ENCODE measurements at places on chromosomes 2 and 18. TPM values are rescaled to one million over a fixed set of nuclear protein-coding genes. Genes with fewer than 3 reads are reported as not detected.

The CCDC150 gene
- 3.4 TPM for total RNA-seq

DNA sequence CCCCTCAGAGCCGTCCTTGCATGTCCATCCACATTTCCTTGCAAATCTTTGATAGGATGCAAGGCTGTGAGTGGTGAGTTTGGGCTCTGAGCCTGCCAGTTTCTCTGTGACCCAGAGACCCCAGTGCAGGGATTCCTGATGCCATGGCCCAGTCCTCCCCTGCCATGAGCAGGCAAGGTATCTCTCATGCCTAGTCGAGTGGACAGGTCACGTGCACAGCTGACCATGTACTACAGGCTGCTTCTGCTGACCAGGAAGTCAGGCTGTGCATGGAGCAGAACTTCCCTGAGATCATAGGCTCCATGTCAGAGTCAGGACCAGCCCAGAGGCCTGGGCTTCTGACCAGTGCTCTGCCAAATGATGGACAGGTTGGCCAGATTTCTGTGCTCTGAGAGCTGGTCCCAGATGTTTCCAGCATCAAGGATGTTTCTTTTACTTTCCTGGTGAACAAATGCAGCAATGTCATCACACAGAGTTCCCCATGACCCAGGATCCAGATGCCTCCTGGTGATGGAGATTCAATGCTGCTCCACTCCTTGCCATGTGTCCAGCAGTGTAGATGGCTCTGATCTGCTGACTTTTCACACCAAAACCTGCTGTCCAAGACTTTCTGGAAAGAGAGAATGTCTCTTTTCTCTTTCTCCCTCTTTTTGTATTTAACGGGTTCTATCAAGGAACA lies 321.6 kb upstream of the HS6ST1 start:
- no peaks in the 10 kb centered on the region for H3K27me3 ChIP-seq
- no peaks in the 10 kb centered on the region for H3K36me3 ChIP-seq
- no peak overlapping the region for H3K4me3 ChIP-seq
- no peaks in the 10 kb centered on the region for H3K4me1 ChIP-seq

The SCTR gene
- not detected for total RNA-seq

The ITGA4 gene
- 2.1 TPM for total RNA-seq

DNA sequence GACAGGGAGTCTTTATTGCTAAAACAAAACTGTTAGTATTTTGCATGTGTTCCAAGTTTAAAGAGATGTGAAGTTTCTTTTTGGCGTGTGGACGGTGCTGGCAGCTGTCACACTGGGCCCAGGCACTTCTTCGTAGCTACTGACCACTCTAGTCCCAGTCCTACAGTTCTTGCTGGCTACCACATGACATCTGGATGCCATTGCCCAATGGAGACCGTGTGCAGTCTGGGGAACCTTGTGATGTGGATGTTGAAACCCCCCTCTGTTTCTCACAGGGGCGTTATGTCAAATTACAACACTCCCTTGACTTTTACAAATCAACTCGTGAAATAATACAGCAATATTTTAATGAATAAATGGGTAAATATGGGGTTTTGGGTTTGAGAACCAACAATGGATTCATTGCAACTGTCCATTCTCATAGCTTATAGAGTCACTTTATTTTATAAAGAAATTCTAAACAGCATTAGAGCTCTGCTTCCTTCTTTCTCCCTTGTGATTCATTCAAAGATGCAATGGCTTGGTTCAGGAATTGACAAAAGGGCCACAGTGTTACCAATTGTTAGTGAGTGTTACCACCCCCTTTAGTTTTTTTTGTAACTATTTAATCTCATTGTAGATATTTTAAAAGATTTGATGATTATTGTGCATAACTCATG lies 1.2 kb downstream of the GPD2 start:
- H3K27me3 ChIP-seq = no peaks in the 10 kb centered on the region
- H3K27ac ChIP-seq = no peak overlapping the region

The GREB1 gene
- total RNA-seq = 219 TPM

GRCh38 chr2:158716121-158716791 lies 78.9 kb upstream of the DAPL1 start:
- DNase-seq = no peak
- peaks cover 2% of the 10 kb centered on the region for H3K4me1 ChIP-seq
- no peak overlapping the region for H3K4me3 ChIP-seq
- H3K27me3 ChIP-seq = no peaks in the 10 kb centered on the region
- no peaks in the 10 kb centered on the region for H3K36me3 ChIP-seq

GRCh38 chr2:117862459-117862858 lies 48.0 kb downstream of the DDX18 start:
- no peak overlapping the region for H3K4me3 ChIP-seq
- H3K27me3 ChIP-seq = no peaks in the 10 kb centered on the region
- no peak overlapping the region for H3K27ac ChIP-seq
- H3K4me1 ChIP-seq = no peaks in the 10 kb centered on the region

The SERPINB13 gene
- total RNA-seq = not detected

- H3K27me3 ChIP-seq = no peaks in the 10 kb centered on the region
- H3K4me3 ChIP-seq = no peak overlapping the region
- H3K36me3 ChIP-seq = no peaks in the 10 kb centered on the region
- no peak for DNase-seq
Observed at GRCh38 chr2:187853381-187853791, 299.2 kb upstream of the TFPI start.

DNA sequence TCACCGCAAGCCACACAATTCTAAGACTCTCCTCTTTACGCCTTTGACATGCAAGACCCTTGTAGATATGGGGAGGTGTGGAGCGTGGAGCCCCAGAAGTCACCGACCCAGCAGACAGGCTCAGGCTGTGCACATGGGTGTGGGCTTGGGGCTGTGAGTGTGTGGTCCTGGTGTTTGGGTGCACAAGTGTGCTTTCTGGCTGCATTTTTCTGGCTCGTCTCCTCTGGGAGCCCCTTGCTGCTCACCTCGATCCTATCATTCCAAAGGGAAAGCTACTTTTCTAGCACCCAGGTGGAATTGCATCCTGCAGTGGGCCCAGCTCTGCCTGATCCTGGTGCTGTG lies 143.0 kb downstream of the ACOXL start:
- no peak for DNase-seq
- H3K36me3 ChIP-seq = no peaks in the 10 kb centered on the region
- no peaks in the 10 kb centered on the region for H3K4me1 ChIP-seq
- H3K4me3 ChIP-seq = no peak overlapping the region

DNA sequence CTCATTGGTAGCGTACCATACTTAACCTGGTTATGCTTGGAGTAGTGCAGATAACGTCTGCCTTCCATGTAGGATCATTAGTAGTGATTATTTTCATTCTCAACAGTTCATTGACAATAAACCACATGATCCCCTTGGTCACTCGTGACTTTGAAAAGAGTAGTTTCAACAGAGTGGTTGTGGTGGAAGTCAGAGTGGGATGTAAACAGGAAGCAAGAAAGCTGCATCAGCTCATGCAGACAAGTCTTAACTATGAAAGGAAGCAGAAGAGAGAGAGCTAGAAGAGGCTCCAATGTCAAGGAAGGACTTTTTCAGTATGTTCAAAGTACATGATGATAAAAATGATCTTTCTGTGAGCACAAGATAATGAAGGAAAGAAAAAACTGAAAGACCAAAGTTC lies 287.4 kb downstream of the MBD2 start:
- no peaks in the 10 kb centered on the region for H3K36me3 ChIP-seq
- H3K4me3 ChIP-seq = no peak overlapping the region
- H3K4me1 ChIP-seq = no peaks in the 10 kb centered on the region
- H3K27me3 ChIP-seq = no peaks in the 10 kb centered on the region
- no peak overlapping the region for H3K27ac ChIP-seq

GRCh38 chr2:112542984-112543661 lies 858 bp downstream of the POLR1B start:
- no peak for DNase-seq
- no peak overlapping the region for H3K27ac ChIP-seq
- H3K4me3 ChIP-seq = peak overlapping the region; percentile 70
- no peaks in the 10 kb centered on the region for H3K36me3 ChIP-seq
- peaks cover 10% of the 10 kb centered on the region for H3K4me1 ChIP-seq

The UGT1A5 gene
- not detected for total RNA-seq

The SERPINB10 gene
- not detected for total RNA-seq

- DNase-seq = no peak
- H3K27me3 ChIP-seq = no peaks in the 10 kb centered on the region
- H3K4me1 ChIP-seq = no peaks in the 10 kb centered on the region
- no peaks in the 10 kb centered on the region for H3K36me3 ChIP-seq
- H3K27ac ChIP-seq = no peak overlapping the region
Observed at GRCh38 chr2:12948961-12949353, 232.2 kb downstream of the TRIB2 start.

- H3K4me1 ChIP-seq = no peaks in the 10 kb centered on the region
- H3K27me3 ChIP-seq = no peaks in the 10 kb centered on the region
- H3K4me3 ChIP-seq = no peak overlapping the region
- H3K36me3 ChIP-seq = no peaks in the 10 kb centered on the region
- H3K27ac ChIP-seq = no peak overlapping the region
Observed at GRCh38 chr2:228916416-228917090, 354.5 kb downstream of the PID1 start.

The CD207 gene
- 0.48 TPM for total RNA-seq

- DNase-seq = no peak
- no peaks in the 10 kb centered on the region for H3K4me1 ChIP-seq
- H3K27me3 ChIP-seq = no peaks in the 10 kb centered on the region
- no peak overlapping the region for H3K4me3 ChIP-seq
- H3K36me3 ChIP-seq = no peaks in the 10 kb centered on the region
Observed at GRCh38 chr2:110748489-110748867, 16.1 kb downstream of the ACOXL start.

DNA sequence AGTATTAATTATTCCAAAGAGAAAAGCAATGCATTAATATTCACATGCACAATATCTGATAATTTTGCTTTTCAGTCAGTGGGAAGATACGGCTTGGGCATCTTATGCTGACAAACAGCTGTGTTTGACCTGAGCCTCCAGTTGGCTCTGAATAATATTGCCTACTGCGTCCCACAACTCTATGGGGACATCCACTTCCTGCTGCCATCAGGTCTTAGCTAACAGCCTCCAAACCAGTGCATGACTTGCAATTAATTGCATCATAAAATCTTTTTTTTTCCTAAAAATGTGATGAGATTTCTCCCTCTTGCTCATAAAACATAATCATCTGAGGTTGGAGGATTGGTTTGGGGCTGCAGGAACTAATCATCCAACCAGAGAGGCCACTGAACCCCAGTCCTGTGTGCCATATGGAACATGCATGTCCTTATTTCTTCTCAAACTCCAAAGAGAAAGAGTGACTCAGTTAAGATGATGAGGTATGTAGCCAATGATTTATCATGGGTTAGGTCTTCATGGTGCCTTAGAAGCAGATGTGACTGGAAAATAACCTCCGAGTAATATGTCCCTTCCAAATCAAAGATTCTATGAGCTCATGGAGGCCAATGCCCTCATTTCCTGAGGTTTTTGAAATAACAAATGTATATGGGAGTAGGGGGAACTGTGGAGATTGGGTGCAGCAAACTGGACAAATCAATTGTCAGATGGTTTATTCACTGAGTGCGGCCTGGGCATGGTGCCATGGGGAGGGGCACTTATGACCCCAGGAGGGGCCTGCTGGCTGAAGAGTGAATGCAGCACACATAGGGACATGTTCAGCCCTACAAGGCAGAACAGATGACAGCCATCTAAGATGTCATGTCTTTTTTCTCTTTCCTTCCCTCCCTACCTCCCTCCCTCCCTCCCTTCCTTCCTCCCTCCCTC lies 39.4 kb downstream of the EDAR start:
- no peaks in the 10 kb centered on the region for H3K4me1 ChIP-seq
- H3K27ac ChIP-seq = no peak overlapping the region
- no peak for DNase-seq
- no peak overlapping the region for H3K4me3 ChIP-seq
- H3K36me3 ChIP-seq = no peaks in the 10 kb centered on the region
- H3K27me3 ChIP-seq = no peaks in the 10 kb centered on the region

DNA sequence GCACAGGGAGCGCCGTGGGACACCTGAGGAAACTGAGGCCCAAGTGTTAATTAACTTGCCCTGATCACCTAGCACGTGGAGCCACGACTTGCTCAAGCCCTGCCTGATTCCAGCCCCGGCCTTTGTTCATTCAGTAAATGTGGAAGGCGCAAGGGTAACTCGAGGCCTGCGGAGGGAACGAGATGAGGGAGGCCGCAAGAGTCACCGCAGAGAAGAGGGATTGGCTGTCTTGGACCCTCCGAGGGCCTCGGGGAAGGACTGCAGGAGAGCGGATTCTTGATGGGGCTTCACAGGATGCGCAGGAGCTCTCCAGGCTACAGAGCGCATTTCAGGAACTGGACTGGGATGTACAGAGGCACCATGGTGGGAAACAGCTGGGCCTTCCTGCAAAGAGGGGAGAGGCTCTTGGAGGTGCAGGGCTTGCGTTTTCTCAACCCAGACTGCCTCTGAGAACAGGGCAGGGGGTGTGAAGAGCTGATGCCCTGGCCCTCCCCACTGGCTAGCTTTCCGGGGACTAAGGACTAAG lies 511 bp upstream of the ANKMY1 start:
- no peak overlapping the region for H3K27ac ChIP-seq
- no peaks in the 10 kb centered on the region for H3K36me3 ChIP-seq
- DNase-seq = no peak
- H3K4me3 ChIP-seq = peak overlapping the region; percentile 39
- H3K4me1 ChIP-seq = peaks cover 25% of the 10 kb centered on the region
- no peaks in the 10 kb centered on the region for H3K27me3 ChIP-seq

- H3K36me3 ChIP-seq = no peaks in the 10 kb centered on the region
- peak overlapping the region; percentile 39 for H3K27ac ChIP-seq
- H3K4me3 ChIP-seq = peak overlapping the region; percentile 15
- peak; percentile 60 for DNase-seq
- H3K4me1 ChIP-seq = peaks cover 10% of the 10 kb centered on the region
- no peaks in the 10 kb centered on the region for H3K27me3 ChIP-seq
Observed at GRCh38 chr18:36724591-36725001, 104.2 kb downstream of the TPGS2 start.

- no peaks in the 10 kb centered on the region for H3K36me3 ChIP-seq
- H3K27me3 ChIP-seq = no peaks in the 10 kb centered on the region
- peak overlapping the region; percentile 21 for H3K4me3 ChIP-seq
Observed at GRCh38 chr2:163733301-163733938, 2.4 kb downstream of the FIGN start.

The KLHL41 gene
- total RNA-seq = 1.4 TPM

The TUBA4B gene
- total RNA-seq = 0.83 TPM

DNA sequence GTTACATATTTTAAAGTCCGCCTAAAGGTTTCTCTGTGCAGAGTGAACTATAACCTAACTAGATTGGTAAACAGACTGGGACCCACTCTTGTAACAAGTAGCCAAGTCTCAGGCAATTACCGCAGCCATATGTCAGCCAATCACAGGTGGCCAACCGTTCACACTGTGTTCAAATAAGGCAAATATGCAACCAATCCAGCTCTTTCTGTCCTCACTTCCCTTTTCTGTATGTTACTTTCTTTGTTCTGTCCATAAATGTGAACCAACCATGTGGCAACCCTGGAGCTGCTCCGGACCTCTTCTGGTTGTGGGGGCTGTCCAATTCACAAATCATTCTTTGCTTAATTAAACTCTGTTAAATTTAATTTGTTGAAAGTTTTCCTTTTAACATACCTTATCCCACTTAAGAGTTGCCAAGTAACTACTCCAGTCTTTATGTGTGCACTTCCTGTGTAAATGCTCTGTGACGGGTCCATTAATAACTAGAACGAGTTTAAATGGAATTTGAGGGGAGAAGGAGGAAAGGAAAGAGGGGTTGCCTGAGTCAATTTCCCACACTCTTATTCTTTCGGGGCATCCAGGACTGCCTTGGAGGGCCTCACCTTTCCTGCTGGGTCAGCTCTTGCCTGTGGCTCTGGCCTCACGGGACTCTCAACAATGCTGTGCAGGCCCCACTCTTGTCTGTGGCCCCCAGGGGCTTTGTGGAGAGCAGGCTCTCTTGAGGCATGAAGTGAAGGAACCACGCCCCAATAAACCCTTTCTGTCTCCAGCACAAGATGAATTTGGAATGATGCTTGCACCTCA lies 6.6 kb upstream of the RPL37A start:
- H3K27me3 ChIP-seq = no peaks in the 10 kb centered on the region
- H3K4me3 ChIP-seq = no peak overlapping the region
- H3K4me1 ChIP-seq = no peaks in the 10 kb centered on the region
- H3K36me3 ChIP-seq = no peaks in the 10 kb centered on the region
- H3K27ac ChIP-seq = no peak overlapping the region
- no peak for DNase-seq
